ENCODE measurements at places on chromosomes 11 and 22.

DNA sequence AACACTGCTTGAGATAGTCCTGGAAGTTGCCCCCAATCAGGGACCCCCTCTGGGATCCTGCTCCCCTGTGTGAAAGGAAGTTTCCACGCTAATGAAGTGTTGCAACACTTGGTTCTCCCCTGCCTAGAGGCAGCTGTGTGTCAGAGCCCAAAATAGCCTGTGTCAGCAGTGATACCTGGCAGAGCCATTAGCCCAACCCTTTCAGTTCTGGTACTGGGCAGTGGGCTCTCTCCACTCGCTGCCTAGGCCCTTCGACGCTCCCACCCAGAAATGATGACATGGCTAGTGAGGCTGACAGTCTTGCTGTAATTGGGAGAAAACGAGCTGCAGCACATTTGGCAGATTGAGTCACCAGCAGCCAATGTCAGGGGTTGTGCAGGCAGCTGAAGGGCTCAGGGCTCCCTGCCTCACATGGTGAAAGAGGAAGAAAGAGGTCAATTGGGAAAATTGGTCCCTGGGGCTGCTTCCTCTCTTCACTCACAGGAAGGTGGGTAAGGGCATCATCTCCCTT, 1.4 kb upstream of the NXF1 start:
- peak; percentile 91 for DNase-seq

- no peak for DNase-seq
These were observed 41.7 kb downstream of the MOB2 start for GRCh38 chr11:1444823-1445422.

GRCh38 chr11:72584293-72584938, 89.8 kb downstream of the PDE2A start:
- no peak for DNase-seq

GRCh38 chr11:132177106-132177505, 806.7 kb downstream of the NTM start:
- peak; percentile 41 for DNase-seq

GRCh38 chr11:12017243-12017678, 8.8 kb upstream of the DKK3 start:
- DNase-seq = no peak
